ENCODE measurements at places on chromosomes 3 and 15.

DNA sequence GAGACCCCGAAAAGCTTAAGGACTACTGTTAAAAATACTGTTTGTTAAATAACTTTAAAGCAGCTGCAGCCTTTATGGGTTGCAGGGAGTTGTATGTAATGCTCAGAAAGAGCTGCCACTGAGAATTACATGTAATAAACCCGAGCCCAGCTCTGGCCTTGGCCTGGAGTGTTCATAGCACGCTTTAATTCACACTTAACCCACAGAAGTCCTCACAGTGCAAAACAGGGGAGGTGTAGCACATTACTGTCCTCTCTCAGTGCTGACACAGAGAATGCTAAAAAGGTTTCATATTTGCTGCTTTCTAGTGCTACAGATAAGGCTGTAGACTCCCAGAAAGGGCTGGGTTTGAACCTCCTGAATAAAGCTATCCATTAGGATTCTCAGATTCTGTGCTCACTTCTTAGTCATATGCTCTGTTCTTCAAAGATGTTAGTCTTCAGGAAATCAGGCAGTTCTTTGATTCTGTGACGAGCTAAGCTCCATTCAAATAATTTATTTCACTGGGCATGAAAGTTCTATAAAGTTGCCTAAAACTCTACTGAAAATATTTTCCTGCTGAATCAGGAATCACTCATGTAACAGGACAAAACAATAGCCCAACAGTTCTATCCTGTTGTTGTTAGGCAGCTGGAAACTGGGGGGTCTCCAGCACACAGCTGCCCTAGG is 108.0 kb downstream of the SENP2 start:
- no peak for DNase-seq

DNA sequence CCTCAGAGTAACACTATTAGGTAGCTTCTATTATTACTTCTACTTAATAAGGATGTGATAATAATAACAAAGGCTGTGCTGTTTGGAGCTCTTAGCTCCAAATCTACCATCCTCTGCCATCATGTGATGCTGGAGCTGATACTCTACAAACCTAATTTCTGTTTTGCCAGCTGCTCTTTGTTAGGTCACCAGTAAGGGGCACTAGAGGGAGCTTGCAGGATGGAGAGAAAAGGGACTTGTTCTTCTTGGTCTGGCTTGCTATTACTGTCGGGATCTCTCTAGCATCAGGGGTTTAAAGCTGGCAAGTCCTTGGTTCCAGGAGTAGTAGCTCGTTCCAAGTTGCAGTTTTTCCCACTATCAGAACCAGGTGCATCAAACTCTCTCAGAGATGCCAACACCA is 194.9 kb upstream of the KBTBD8 start:
- no peak for DNase-seq

DNA sequence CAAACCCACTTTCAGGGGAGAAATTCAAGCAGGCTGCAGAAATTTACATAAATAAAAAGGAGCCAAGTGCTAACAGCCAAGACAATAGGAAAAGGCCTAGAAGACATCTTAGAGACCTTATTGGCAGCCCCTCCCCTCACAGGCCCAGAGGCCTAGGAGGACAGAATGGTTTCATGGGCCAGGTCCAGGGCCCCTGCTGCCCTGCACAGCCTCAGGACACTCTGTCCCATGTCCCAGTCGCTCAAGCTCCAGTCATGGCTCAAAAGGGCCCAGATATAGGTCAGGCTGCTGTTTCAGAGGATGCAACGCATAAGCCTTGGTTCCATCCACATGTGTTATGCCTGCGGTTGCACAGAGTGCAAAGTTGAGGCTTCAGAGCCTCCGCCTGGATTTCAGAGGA is 55.8 kb downstream of the SLC41A3 start:
- DNase-seq, result no peak

DNA sequence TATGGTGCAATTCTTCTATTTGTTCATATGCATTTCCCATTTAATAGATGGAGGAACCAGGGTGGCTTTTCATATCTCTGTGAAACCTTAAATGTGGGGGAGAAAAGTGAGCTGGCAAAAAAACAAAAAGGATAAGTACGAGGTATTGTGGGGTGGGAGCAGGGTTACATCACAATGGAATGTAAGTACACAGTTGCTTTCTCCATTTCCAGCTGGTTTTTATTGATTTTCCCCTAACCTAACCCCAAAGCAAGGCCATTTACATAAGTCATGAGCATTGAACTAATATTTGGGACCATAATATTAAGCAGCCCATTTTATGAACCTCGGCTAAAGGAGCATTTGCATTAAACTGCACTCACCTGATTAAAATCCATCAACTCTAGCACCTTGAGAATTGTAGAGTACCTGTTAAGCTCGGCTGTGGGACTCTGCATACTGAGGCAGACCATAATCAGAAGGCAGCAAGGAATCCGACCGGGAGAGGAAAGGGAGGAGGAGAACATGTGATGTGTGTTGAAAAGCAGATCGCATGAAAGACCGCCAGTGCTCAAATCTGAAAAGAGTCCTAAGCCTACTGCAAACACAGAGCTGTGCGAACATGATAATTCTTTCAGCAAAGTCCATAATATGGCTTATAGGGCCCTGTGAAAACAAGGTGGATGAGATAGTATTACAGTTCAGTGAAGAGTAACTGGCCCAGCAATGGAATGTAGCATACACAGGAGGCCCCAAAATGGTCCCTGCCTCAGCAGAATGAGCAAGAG is 513.4 kb downstream of the FHIT start:
- DNase-seq, result no peak

DNA sequence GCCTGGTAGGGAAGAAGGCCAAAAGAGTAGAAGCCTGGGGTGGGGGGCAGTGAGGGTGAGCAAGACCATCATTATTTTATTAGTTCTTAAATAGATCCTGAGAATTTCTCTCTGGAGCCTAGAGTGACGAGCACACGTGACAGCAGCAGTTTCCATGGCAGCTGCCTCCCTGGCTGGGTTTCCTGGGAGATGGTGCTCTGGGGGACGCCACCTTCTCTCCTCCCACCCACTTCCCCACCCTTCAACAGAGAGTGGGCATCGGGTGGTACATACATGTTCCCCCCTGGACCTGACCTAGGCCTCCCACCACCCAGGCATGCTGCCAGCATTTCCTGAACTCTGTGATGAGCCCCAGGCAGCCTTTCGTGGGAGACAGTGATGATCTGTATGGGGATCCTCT is 12.9 kb downstream of the CELF6 start:
- DNase-seq, result no peak

DNA sequence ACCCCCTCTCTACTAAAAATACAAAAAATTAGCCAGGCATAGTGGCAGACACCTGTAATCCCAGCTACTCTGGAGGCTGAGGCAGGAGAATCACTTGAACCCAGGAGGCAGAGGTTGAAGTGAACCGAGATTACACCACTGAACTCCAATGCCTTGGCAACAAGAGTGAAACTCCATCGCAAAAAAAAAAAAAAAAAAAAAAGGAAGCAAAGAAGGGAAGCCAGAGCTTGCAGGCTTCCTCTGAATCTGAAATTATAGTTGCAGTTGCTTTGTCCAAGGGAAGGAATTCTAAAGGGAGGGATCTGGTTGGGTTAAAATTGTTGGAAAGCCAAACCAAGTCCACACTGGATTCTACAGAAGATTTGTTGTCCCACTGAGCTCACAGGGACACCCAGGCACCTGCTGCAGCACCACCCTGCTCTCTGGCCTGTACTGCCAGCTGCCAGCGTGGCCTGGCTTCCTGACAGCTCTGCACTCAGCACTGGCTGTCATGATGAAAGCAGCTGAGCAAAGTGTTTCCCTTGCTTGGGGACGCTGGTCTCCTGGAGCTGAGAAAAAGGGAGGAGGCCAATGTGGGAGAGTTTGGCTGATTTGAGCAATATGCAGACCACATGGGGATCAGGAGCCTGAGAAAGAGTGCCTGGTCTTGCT is 88.8 kb upstream of the HES1 start:
- DNase-seq, result no peak

DNA sequence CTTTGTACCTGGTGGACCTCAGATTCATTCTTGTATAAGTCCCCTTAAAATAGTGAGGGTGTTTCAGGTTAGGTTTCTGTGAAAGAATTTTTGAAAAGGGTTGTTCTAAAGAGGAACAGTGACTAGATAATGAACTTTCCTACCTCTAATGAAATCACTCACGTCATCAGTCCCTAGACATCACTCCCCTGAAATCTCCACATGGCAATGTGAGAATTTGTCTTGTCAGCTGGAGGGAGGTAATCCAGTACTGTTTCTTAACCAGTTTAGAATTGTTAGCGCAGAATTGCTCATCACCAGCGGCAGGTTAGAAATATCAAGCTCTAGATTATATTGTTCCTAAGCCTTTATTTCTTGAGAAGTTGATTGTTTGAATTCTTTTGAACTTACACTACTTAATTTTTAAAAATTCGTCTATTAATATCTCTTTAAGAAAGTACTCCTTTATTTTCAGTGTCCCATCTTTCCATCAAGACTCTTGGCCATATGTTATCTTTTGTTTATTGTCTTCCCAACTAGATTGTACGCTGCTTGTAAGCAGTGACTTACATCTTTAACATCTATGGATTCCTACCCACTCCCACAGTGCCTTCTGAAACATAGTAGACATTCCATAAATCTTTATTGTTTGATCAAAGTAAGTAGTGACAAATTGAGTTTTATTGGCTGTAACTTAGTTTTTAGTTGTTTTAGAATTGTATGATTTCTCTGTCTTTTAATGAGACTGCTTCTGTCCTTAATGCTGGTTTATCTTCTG is 52.8 kb downstream of the RASA2 start:
- DNase-seq, result no peak

DNA sequence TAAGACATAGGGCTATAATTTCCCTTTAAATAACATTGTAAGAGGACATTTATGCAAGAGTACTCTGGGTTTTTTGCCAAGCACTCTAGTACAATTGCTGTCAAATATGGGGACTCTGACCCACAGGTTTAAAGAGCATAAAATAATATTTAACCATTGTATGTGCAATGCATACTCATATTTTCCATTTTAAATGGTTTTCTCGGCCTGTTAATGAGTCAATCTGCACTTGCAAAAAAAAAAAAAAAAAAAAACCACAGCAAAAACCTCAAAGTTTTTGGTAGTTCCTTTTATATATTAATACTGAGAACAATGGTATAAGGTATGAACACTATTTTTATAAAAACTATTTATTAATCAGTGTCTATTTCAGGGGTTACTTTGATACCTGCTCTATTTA is 304.0 kb upstream of the CBLB start:
- no peak for DNase-seq

DNA sequence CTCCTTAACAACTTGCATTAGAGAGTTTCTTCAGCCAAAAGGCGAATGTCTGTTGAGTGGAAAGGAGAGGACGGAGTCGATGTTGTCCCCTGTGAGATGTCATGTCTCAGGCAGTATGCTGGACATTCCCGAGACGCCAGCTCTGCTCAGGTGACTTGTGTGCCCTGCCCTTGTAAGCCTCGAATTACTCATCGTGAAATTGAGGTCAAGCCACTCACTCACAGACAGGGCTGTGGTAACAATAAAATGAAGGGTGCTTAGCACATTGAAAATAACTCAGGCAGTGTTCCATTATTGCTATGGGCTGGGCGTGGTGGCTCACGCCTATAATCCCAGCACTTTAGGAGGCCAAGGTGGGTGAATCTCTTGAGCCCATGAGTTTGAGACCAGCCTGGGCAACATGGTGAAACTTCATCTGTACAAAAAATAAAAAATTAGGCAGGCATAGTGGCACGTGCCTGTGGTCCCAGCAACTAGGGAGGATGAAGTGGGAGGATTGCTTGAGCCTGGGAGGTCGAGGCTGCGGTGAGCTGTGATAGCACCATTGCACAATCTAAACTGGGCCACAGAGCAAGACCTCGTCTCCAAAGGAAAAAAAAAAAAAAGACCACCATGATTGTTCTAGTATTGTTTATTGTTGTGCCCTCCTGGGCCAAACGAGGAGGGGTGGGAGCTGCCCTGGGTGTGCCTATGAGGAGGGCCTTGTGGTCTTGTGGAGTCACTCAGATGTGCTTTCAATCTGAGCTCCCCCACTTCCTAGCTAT is 214.4 kb downstream of the THSD4 start:
- DNase-seq, result no peak

- no peak for DNase-seq
These were observed 83.4 kb downstream of the DCLK3 start for GRCh38 chr3:36680952-36681351.

GRCh38 chr3:42051384-42052131 is 39.6 kb upstream of the TRAK1 start:
- DNase-seq, result no peak

GRCh38 chr3:57956119-57956832 is 51.9 kb upstream of the FLNB start:
- DNase-seq, result no peak

DNA sequence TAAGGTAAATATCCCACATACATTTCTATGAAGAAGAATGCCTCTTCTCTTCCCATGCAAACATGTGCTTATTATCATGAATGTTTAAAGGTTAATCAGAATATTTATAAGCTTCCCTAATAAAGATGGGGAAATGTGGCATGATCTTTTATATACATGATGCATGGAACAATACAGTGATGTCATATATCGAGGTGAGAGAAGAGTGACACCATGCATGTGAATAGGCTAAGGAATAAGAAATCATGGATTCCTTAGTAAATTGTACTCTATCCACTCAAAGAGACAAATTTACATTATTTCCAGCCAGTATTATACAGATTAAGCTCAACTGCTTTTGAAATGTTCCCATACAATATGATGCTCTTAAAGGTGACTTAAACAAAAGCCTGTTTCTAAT is 1035.3 kb downstream of the ROBO1 start:
- no peak for DNase-seq

DNA sequence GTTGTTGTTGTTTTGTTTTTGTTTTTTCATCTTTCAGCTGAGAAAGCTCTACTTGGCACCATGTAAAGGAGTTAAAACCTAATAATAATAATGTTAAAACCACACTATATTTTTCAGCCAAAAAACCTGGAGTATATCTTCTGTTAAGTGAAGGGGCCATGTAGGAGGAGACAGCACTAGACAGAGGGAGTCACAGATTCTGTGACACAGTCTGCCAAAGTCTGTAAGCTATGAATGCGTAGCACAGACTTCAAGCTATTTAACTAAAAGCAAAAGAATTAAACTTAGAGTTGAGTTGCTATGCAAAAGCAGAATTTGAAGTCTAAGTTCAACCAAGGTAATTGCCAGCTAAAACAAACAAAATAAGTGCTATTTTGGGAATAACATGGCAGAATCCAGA is 296.0 kb upstream of the COL8A1 start:
- DNase-seq, result no peak

DNA sequence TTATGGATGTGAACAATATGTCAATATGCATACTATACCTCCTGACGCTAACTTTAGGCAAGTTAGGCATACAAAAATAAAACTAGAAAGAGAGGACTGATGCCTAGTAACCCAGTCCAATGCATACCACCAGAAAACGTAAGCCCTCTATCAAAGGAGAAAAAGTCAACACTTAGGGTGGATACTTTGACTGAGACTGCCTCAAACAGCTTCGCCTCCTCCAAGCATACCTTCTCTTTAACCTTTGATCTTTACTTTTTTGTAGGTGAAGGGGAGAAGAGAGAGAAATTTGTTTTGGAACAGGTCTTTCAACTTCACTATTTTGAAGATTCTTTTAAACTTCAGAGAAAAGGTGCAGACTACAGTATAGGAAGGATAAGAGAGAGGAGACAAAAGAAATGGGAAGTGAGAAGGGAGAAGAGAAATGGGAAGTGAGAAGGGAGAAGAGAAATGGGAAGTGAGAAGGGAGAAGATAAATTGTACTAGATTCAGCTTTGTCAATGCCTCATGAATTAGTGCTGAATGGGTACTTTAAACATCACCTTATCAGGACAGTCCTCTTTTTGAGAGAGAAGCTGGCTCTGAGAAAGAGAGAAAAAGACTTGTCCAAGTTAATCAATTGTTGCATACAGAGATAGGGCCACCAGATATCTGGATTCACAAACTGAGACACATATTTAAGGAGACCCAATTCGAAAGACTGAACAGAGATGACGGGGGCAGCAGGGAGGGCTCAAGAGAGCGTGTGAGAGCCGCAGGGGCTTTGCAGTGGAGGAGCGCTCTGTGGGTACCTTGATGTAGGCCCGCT is 1.0 kb downstream of the P3H2 start:
- no peak for DNase-seq
